ENCODE measurements at places on chromosomes 16 and 17.

DNA sequence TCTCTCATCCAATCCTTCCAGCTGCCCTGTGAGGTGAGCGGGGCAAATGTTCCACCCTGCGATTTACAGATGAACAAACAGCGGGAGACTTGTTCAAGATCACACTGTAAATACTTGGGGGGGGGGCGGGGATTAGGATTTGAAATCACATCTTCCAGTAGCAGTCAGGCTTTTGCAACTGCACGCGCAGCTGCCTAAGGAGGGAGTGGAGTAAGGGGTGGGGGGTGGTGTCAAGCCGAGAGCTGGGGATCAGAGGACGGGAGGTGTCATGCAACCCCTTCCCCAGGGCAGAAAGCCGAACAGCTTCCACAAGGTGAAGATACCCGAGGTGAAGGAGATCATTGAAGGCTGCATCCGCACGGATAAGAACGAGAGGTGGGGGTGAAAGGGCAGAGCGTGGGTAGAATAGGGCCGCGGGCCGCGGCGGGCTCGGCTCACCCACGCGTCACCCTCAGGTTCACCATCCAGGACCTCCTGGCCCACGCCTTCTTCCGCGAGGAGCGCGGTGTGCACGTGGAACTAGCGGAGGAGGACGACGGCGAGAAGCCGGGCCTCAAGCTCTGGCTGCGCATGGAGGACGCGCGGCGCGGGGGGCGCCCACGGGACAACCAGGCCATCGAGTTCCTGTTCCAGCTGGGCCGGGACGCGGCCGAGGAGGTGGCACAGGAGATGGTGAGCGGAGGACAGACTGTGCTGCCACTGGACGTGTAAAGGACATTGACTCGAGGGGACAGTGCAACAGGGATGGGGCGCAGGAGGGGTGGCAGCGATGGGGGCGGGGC, 4.6 kb downstream of the WNK4 start:
- DNase-seq: no peak

DNA sequence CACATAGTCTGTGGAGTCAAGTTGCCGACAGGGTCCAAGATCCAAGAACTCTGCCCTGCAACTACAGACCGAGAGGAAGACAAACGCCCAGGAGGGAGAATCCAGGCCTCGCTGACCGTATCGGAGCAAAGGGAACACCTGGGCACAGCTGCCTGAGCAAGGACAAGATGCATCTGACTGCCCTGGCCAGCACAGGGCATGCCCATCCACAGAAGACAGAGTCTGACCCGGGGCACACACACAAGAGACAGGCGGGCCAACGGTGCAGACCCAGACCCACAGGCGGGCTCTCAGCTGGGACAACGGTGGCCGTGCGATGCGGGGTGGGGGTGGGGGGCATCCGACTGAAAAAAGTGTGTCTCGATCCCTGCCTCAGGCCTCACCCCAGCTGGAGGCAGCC, 6.2 kb downstream of the RAB40B start:
- no peak for DNase-seq

- no peak for DNase-seq
These were observed 1.3 kb downstream of the TUBB3 start for GRCh38 chr16:89924297-89924924.

DNA sequence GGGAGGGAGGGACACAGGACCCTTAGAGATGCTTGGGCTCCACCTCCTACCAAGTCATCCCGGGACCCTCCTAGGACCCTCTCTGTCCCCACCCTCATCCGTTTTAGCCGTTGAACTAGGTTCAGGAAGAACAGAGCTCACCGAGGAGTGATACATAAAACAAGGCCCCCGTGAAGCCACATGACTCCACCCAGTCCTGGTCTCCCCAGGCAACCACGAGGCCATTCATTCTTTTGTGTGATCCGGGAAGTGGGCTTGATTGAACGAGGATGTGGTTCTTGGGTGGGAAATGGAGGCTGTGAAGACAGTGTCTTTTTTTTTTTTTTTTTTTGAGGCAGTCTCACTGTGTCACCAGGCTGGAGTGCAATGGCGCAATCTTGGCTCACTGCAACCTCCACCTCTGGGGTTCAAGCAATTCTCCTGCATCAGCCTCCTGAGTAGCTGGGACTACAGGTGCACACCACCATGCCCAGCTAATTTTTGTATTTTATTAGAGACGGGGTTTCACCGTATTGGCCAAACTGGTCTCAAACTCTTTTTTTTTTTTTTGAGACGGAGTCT, 14.8 kb downstream of the TRARG1 start:
- DNase-seq: no peak

DNA sequence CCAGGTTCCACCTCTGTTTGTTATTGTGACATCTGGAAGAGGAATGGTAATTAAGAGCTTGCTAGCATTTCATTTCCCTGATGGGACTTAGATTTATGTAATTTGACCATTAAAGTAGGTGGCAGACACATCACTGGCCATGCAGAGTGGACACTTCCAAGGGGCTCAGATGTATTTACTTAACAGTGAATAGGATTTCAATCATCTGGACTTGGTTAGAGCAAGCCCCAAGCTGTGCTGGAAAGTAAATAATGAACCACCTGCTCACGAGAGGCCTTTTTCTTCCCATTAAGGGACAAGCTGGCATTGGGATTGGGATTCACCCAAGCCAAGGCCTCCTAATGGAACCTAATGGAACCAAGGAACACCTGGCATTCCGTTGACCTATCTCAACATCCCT, 395.3 kb downstream of the HS3ST4 start:
- DNase-seq: no peak

DNA sequence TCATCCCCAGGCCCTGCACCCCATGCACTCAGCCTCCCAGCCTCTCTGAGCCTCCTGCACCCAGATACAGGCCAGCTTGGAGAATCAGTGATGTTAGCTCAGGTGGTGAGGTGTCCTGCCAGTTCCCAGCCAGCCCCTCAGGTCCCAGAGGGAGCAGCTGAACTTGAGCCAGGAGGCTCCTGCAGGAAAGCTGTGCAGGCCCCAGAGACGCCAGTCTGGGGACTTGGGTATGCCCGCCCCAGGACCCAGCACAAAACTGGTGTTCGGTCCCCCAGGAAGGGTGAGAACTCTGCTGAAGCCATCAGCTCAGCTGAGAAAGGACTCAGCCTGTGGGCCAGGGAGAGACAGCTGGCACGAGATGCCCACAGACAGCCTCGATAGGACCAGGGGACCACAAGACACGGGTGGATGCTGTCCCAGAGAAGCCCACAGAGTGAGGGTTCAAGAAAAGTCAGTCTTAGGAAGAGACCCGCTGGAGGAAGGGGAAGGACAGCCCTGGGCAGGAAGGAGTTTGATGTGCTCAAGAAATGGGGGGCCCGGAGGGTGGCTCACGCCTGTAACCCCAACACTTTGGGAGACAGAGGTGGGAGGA, 11.0 kb downstream of the ENDOV start:
- no peak for DNase-seq

GRCh38 chr16:56424404-56424764, 961 bp downstream of the AMFR start:
- DNase-seq: no peak

DNA sequence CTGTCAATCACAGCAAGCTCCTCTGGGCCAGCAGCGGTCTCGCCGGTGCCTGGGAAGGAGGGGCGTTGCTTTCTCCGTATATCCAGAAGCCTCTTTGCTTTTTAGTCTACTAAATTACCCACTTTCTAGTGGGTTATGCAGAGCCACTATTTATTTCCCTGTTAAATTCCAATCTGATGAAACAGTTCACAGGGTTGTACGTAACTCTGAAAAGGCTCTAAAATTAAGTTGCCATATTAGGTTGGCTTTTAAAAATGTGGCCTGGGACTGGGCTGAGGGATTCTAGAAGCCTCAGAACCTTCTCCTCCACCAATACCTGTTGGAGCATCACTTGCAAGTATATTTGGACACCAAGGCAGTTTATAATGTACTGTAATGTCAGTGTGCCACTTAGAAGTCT, 27.2 kb downstream of the MARCHF10 start:
- DNase-seq: no peak

- DNase-seq: peak; percentile 70
These were observed 80.9 kb downstream of the ARHGAP23 start for GRCh38 chr17:38508954-38509771.

DNA sequence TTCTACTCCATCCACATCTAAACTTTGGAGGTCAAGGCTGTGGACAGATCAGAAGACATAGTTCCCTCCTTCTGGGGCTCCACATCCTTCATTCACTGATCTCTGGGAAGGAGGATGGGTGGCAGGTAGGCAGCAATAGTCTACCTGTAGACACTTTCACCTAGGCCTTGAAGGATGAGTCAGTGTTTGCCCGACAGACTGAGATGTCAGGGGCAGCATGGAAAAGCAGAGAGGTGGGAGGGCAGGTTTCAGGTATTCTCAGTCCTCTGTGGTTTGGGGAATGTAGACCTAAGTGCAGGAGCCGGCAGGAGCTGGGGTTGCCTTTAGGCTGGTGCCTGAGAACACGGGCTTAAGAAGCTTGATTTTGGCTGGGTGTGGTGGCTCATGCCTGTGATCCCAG, 171.9 kb upstream of the ZNF267 start:
- DNase-seq: peak; percentile 44

DNA sequence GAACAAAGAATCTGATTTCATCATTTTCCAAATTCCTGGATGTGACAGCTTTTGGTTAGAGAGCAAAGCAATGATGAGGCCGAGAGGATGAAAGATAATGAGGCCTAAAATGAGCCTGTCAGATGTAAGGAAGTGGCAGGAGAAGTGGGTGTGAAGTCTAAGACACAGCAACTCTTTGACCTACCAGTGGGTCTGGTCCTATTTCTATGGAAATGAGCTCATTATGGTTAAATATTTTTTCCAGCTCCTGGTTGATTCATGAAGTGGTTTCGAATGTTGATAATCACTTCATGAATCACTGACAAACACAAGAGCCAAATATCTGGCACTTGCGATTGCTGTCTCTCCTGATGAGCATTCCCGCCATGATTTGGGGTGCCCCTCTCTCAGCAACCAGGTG, 273.3 kb upstream of the CDH5 start:
- no peak for DNase-seq

GRCh38 chr17:71496552-71496951, 624.3 kb upstream of the SOX9 start:
- no peak for DNase-seq

GRCh38 chr17:74730491-74731346, 6.3 kb upstream of the RAB37 start:
- DNase-seq: no peak

- peak; percentile 37 for DNase-seq
These were observed 5.1 kb upstream of the SOX8 start for GRCh38 chr16:976389-976931.

DNA sequence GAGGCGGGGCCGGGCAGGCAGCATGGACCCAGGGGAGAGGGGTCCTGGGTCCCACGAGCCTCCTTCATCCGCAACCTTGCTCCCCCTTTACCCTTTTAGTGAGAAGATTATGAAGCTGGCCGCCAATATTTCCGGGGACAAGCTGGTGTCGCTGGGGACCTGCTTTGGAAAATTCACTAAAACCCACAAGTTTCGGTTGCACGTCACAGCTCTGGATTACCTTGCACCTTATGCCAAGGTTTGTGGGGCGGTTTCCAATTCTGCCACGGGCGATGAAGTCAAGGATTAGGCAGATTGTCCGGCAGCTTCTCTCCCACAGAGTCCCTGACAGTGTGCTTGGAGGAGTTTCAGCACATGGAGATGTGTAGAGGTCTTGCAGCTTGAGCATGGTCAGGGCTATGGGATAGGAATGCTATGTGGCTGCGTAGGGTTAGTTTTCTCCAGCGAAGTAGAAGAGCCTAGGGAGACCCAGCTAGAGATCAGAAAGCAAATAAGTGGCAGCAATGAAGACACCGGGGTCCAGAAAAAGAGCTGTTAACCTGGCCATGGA, 598 bp downstream of the NIP7 start:
- peak; percentile 13 for DNase-seq

DNA sequence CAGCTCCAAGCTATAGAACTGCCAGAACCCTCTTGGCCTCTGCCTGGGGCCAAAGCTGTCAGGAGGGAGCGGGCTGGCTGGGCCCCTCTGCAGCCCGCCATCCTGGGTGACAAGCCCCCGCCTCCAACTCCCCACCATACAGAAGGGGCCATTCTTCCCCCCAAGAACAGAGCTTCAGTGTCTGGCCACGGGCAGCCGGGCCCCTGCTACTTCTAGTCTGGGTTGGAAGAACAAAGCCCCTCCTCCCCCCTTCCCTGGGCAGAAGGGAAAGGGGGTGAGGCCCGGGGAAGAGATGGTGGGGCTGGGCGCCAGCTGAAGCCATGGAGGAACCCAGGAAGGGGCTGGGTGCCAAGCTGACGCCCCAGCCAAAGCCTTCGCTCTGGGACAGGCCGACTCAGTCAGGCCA, 9.0 kb downstream of the NAT9 start:
- no peak for DNase-seq

DNA sequence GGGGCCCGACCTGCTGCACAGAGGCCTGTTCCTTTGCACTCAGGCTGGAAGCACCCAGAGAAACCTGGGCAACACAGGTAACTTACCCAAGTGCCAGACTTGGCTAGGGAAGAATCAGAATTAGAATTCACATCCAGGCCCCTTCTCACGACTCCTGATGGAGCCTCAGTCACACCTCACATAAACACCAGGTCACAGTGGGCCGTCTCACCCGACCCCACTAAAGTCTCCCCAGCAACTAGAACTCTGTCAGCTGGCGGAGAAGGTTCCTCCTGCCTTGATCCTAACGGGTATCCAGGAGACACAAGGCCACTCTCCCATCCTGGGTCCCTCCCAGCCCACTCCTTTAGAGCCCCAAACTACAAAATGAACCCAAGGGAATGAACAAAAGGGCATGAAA, 6.4 kb downstream of the TK2 start:
- DNase-seq: no peak

DNA sequence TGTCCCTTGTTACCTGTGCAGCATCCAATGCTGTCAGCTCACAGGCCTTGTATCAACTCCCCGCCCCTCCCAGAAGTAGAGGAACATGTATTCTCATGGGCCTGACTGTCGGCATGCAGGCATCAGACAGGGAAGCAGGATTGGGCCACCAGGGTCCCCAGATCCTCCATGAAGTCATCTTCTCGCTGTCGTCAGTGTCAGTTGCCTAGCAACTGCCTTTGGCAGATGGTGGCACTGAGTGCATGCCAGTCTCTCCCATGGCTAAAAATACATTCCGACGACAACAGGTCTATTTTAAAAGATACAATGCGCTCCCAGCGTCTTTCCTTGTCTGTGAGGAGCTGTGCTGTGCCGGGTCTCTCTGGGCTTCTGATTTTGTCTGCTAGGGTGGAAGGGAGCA, 36.8 kb upstream of the CES5A start:
- no peak for DNase-seq

DNA sequence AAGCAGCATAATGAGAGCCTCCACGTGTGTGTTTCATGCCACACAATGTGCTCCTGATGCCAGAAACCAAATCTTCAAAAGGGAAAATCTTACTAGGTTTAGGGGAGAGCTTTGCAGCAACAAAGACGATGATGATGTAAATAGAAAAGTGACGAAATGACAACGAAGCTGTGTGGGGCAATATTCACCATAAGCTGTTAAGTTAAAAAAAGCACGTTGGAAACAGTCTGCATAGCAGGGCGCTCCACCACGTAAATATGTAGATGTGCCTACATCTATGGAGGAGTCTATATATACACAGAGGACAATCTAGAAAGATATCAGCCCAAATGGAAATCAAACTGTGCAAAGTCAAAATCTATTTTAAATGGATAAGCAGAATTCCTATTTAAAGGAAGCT, 61.0 kb downstream of the RPH3AL start:
- no peak for DNase-seq

GRCh38 chr16:79163691-79164387, 436.7 kb downstream of the MAF start:
- DNase-seq: no peak
